Muscle of back (tissue), 13 donors: ENCODE measurements at places on chromosomes 1 and 21. TPM values are rescaled to one million over a fixed set of nuclear protein-coding genes. Genes with fewer than 3 reads are reported as not detected.

OR2T29 gene
- polyA plus RNA-seq = not detected

RAB4A gene
- 56.0 TPM for polyA plus RNA-seq

EPHA2 gene
- polyA plus RNA-seq = 7.8 TPM

BCL2L15 gene
- 0.49 TPM for polyA plus RNA-seq

RBM11 gene
- polyA plus RNA-seq = not detected

BTG2 gene
- polyA plus RNA-seq = 152 TPM

DPM3 gene
- polyA plus RNA-seq = 13.1 TPM

IVL gene
- polyA plus RNA-seq = not detected

KLHDC8A gene
- 1.2 TPM for polyA plus RNA-seq

FGR gene
- 3.0 TPM for polyA plus RNA-seq

MAP3K21 gene
- 0.24 TPM for polyA plus RNA-seq

TNFSF4 gene
- polyA plus RNA-seq = 1.3 TPM

DYNLT4 gene
- 0.37 TPM for polyA plus RNA-seq

ERVH48-1 gene
- 0.64 TPM for polyA plus RNA-seq

UBL4B gene
- polyA plus RNA-seq = not detected

MYOG gene
- polyA plus RNA-seq = 384 TPM

COL24A1 gene
- polyA plus RNA-seq = 14.1 TPM

ALX3 gene
- polyA plus RNA-seq = not detected

CD1B gene
- polyA plus RNA-seq = not detected

CFAP126 gene
- polyA plus RNA-seq = 1.1 TPM

GFI1 gene
- polyA plus RNA-seq = 1.0 TPM

SLAMF9 gene
- polyA plus RNA-seq = not detected

CCDC30 gene
- 2.3 TPM for polyA plus RNA-seq

KCNA2 gene
- polyA plus RNA-seq = 1.1 TPM

MTX1 gene
- polyA plus RNA-seq = 22.1 TPM

CCDC27 gene
- 0.18 TPM for polyA plus RNA-seq

S100A16 gene
- polyA plus RNA-seq = 66.0 TPM

TAF13 gene
- 52.0 TPM for polyA plus RNA-seq
